ENCODE measurements at places on chromosomes 4 and X.

DNA sequence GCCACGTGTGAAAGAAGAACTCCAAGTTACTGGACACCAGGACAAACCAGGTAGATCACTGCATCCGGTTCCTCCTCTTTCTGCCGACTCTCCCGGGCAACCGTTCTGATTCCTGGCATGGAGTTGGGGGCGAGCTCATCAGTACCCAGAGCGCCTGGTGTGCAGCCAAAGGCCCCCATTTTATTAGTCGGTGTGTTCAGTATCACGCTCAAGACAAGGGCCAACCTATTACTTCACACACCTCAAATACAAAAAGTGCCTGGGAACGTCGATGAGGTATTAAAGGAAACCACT is 2.8 kb upstream of the CTBP1 start:
- DNase-seq, result no peak

DNA sequence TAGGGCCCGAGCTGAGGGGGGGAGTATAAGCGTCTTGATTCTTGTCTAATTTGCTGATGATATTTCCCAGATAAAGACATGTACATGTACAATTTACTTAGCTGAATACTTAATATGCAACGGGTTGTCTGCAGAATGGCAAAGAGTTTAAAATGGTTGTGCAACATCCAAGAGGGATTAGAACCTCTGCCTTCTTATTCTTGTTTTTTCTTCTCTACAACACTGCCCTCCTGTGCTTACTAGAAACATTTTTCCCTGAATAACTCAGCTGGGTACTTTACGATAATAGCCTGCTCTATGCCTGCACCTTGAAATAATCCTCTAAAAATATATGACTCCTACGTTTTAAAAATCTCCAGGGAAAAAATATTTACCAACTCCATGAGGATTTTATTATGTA is 41.8 kb downstream of the INTS12 start:
- DNase-seq, result no peak

DNA sequence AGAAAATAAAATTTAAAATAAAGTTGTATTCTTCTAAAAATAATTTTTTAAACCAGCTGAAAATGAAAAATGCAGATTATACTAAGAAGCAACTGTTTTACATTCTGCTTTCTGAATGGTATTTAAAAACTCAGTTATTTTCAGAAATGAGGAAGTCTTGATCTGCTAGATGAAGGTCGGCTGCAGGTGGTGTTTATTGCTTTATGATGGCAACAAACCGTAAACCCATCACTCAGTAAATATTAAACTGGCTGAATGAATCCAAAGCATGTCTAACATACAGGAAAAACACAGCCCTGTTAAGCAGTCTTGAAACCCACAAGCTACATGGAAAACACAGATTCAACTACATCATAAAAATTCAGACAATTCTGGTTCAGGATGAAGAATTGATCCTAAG is 29.3 kb downstream of the DYNLT3 start:
- no peak for DNase-seq

DNA sequence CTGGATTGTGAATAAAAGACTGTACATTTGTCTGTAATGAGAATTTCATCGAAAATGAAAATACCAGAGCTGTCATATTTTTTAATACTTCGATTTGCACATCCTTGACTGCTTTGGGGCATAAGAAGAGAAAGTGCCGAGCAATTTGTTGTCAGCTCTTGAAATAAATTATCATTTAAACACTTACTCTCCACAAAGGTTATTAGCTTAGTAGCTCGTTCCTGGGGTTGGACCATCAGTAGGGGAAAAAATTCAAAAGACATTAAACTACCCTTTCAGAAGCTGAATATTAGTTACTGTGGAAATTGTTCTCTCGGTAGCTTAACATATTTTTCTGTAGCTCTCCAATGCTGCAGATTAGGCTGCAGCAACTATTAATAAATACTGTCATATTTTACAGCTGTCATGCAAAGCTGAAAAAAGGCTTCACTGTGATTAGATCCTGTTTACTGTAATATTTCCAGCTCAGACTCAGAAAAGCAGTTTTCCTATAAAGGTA is 76.9 kb downstream of the GRIA3 start:
- DNase-seq, result no peak

DNA sequence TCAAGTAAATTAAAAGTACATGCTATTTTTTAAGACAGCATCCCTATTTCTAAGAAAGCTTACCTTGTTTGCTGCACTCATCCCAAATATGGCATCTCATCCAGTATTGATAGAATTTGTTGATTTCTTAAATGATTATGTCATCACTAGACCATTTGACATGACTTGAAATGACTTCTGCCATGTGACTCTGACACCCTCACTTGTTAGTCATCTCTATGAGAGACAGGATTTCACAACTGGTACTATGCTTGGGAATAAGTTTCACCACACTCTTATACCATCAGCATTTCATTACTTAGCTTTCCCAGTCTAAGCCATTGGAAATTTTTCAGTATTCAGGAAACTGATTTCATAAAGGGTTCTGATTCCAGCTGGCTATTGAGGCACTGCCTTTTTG is 55.3 kb downstream of the TMPRSS11F start:
- no peak for DNase-seq

- no peak for DNase-seq
Measured at GRCh38 chr4:57633212-57633859, 523.2 kb upstream of the IGFBP7 start.

- DNase-seq, result no peak
Measured at GRCh38 chrX:118497180-118497818, 1.7 kb downstream of the DOCK11 start.

DNA sequence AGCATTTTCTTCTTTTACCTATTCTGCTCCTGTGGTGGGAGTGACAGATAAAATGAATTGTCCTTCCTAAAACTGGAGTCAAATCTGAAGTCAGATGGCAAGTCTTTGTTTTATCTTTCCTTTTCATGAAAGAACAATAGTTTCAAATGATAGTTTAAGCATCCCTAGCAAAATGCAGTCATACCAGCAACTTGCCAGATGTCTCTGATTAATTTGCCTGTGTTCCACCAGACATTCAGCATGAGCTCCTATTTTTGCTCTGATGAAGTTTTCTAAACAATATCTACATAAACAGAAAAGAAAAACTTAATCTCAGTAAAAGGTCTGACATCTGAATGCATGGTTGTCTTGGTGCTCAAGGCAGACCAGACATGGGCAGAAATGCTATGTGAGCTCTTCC is 15.2 kb downstream of the PRKG2 start:
- DNase-seq, result no peak

DNA sequence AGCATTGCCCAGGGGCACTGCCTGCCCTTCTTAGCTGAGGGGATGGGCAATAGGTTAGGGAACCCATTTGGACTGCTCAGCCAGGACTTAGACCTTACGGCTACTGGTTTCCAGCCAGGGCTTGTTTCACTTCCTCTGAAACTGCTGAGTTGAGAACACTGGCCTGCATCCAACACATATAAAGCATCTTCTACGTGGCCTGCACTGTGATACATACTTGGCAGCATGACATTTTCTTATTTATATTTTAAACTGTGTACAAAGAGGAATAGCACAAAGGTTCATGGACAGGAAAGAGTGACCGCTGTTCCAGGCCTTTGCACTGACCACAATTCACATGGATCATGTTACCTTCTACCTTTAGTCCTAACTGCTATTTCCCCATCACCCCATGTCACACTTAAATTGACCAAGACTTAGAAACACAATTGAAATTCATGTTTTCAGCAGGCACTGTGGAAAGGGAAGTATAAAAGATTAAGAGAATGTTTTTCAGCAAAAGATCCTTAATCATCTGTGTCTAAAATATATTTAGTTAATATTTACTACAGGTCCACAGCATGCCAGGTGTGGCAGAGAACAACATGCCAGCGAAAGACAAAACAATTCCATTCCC is 43.7 kb downstream of the NLGN4X start:
- DNase-seq, result no peak

GRCh38 chrX:2618516-2618915 is 72.6 kb upstream of the CD99 start:
- no peak for DNase-seq

GRCh38 chr4:32226204-32226603 is 1506.0 kb downstream of the PCDH7 start:
- DNase-seq, result no peak

DNA sequence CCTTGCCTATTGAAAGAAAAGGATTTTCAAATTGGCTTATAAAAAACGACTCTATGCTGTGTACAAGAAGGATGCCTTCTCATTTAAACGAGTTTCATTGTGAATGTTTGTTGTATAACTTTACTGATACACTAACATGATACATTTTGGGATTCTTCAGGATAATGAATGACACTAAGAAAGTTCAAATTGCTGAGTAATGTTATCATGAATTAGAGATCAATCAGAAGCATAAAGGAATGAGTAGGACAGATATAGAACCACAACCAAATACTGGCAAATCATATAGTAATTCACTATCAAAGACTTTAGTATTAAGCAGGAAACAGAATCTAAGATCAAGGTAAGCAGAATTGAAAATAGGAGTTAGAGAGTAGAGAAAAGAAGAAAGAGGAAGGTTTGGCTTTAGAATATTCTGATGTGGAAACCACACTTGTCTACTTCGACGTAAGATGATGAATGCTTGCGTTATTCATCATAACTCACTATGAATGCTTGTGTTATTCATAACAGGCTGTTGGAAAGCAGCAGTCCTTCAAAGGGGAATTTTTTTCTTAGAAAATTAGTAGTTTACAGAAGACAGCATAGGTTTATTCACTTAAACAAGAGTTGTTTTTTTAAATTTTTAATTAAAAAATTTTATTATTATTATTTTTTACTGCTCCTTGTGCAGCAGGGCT is 13.4 kb downstream of the CCDC158 start:
- DNase-seq, result no peak

DNA sequence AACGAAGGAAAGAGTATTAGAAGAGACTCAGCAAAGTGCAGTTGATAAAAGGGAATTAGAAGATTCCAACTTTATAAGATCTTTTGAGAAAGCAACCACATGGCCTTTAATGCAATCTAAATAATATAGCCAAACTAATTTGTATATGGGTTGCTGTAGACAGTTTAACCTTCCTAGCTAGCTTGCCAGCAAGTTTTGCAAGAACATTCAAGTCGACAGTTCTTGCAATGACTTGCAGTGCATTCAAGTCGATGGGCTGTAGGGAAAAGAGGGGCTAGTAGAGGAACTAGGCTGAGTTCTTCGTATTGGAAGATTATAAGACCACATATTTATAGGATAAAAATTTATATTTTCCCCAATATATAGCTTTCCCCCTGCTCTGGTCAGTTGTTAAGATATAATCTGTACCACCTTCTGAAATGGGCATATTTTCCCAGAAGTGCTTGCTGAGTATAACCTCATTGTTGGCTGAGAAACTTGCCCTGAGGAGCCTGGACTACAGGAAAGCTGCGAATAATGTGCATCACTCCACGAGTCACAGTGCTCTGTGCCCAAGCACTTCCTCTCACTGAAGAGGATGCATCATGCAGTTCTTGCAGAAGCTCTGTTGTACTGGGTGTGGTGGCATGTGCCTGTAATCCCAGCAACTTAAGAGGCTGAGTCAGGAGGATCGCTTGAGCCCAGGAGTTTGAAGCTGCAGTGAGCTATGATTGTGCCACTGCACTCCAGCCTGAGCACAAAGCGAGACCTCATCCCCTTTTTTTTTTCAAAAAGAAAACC is 56.7 kb downstream of the DOCK11 start:
- DNase-seq, result no peak

- DNase-seq, result no peak
Measured at GRCh38 chrX:13994536-13995080, 35.1 kb downstream of the GEMIN8 start.

- DNase-seq, result no peak
Measured at GRCh38 chr4:57220734-57221133, 110.5 kb upstream of the IGFBP7 start.

DNA sequence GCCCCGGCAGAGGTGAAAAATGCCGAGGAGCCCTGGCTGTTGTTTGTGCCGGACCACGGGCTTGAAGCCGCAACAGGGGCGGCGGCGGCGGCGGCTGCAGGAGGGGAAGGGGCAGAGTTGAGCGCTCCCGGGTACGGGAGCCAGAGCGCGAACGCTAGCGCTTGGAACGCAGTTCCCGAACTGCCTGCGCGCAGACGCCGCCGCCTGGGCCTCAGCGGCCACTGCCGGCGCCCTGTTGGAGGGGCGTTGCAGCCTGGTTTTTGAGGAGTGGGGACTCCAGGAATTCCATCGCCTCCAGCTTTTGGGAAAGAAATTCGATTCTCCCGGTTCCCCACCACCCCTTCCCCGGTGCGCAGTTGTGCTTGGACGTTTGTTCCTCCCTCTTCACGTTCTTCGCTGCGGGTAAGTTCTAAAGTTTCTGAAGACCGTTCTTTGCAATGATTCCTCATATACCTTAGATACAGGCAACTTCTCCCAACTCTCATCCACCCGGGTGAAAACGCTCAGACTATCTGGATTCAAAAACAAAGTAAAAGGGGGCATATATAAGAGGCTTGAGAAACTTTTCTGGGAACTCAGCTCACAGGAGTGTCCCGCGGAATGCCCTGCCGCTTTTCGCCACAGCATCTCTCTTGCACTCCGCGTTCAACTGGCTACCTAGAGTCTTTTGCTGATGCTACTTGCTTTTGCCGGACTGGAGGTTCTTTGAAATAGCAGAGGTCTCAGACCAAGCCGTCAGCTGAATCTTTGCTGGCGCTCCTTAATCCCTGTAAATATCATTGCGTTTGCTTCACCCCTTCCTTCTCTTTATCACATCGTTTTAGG is 1.0 kb downstream of the FAT4 start:
- no peak for DNase-seq

- DNase-seq, result no peak
Measured at GRCh38 chrX:48919947-48920717, 1.3 kb upstream of the PIM2 start.

DNA sequence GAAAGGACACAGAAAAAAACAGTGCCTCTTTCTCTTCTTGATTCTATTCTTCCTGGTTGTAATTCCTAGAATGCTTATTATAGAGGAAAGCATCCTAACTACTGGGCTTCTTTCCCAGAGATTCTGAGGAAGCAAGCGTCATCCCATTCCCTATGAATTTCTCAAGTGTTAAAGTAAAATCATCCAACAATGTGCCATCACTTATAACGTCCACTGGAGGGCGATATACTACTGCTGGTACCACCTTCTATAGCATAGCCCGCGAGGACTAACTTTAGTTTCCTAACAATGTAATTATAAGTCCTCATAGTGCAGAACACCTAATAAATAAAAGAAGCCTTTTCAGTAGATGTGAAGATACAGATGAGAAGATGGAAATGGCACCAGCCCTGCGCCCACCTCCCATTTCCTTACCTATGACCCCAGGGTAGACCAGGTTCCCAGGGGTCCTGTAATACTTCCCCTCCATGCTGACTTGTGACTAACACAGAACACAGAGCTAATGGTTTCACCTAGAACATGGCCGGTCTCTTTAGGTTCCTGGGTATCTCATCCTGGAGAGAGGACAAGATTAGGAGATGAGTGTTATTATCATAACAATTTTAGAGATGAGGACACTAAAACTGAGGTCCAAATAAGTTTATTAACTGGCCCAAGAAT is 4.2 kb downstream of the CENPVL3 start:
- DNase-seq, result no peak

GRCh38 chr4:142719854-142720541 is 126.1 kb downstream of the INPP4B start:
- peak; percentile 55 for DNase-seq
